ENCODE measurements at places on chromosomes 11 and 22.

GRCh38 chr22:34960005-34960404 is 106.0 kb upstream of the ISX start:
- no peak for DNase-seq

DNA sequence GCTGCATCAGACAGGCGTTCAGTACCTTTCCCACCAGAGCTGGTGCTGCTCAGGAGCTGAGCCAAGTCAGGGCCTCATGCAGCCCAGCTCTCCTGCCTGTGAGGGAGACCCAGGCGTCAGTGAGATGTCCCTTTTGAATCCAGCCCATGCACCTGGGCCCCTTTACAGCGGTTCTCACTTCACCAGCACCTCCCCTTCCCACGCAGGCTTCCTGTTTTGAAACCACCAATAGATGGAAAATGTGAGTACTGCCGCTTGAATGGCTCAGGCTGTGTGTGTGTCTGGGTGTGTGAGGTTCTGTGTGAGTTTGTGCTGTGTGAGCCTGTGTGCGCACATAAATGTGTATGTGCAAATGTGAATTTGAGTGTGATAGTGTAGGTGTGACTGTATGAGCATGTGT is 88.4 kb downstream of the UBASH3B start:
- DNase-seq, result no peak

GRCh38 chr11:60318726-60319125 is 8.3 kb upstream of the MS4A6E start:
- no peak for DNase-seq

- DNase-seq, result no peak
These were observed 454.7 kb upstream of the DDI1 start for GRCh38 chr11:103581760-103582159.

GRCh38 chr11:330694-331357 is 10.2 kb upstream of the IFITM3 start:
- DNase-seq, result no peak

- DNase-seq, result no peak
These were observed 72.4 kb upstream of the FAT3 start for GRCh38 chr11:92152245-92152644.

- peak; percentile 55 for DNase-seq
These were observed at the start of gene EMID1 for GRCh38 chr22:29205594-29206371. Gene EMID1 (plus strand): TSS chr22:29205896. CDS start chr22:29206039, 143 bp downstream.

- no peak for DNase-seq
These were observed 200.2 kb upstream of the SORL1-AS1 start for GRCh38 chr11:121652971-121653370.

DNA sequence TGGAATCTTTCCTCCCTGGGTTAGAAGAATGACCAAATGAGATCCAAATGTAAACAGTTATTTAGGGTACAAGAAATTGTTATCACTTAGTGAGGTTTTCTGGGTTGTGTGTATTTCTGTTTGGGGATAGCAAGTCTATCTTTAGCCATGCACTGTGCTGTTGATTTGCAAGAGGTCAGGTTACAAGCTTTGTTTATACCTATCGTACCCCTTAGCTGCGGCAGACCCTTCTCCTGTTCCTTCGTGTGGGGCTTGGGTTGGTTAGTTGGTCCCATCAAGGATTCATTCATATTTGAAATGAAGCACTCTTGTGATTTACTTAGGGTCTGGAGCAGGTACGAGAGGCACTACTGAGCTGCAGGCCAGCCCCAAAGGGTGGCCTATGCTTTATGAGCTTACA is 72.6 kb downstream of the USP35 start:
- no peak for DNase-seq
